SK-N-SH (cell line): ENCODE measurements at places on chromosomes 1 and 21. TPM values are rescaled to one million over a fixed set of nuclear protein-coding genes. Genes with fewer than 3 reads are reported as not detected.

DNA sequence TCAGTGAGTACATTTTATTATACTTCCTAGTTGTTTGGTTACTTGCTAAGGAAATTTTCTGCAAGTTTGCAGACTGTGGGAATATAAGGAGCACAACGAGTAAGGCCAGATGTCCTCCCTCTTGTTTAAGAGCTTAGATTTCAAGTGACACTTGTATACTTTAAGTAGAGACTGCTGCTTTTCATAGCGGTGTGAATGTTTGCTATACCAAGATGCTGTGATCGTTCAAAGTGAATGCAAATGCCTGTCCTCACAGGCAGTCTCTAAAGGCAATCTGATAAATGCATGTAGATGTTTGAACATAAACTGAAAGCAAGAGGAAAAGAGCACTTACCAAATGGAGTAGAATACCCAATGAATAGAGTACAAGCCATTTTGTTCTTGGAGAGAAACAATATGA is 226.4 kb downstream of the NRIP1 start:
- no peaks in the 10 kb centered on the region for H3K36me3 ChIP-seq
- no peak overlapping the region for H3K4me3 ChIP-seq
- no peak overlapping the region for H3K27ac ChIP-seq
- H3K27me3 ChIP-seq, result no peaks in the 10 kb centered on the region
- H3K4me1 ChIP-seq, result no peaks in the 10 kb centered on the region

- no peaks in the 10 kb centered on the region for H3K36me3 ChIP-seq
- H3K27me3 ChIP-seq, result no peaks in the 10 kb centered on the region
- H3K27ac ChIP-seq, result no peak overlapping the region
- H3K4me3 ChIP-seq, result no peak overlapping the region
- no peaks in the 10 kb centered on the region for H3K4me1 ChIP-seq
Measured at GRCh38 chr1:54461731-54462596, 55.8 kb upstream of the SSBP3 start.

- H3K27me3 ChIP-seq, result no peaks in the 10 kb centered on the region
- no peak overlapping the region for H3K4me3 ChIP-seq
- H3K27ac ChIP-seq, result no peak overlapping the region
- peaks cover 4% of the 10 kb centered on the region; the same call in 1 of the 2 replicates for H3K4me1 ChIP-seq
- peaks cover 90% of the 10 kb centered on the region for H3K36me3 ChIP-seq
- DNase-seq, result no peak
Measured at GRCh38 chr1:39328586-39329121, 124.2 kb downstream of the MACF1 start.

DNA sequence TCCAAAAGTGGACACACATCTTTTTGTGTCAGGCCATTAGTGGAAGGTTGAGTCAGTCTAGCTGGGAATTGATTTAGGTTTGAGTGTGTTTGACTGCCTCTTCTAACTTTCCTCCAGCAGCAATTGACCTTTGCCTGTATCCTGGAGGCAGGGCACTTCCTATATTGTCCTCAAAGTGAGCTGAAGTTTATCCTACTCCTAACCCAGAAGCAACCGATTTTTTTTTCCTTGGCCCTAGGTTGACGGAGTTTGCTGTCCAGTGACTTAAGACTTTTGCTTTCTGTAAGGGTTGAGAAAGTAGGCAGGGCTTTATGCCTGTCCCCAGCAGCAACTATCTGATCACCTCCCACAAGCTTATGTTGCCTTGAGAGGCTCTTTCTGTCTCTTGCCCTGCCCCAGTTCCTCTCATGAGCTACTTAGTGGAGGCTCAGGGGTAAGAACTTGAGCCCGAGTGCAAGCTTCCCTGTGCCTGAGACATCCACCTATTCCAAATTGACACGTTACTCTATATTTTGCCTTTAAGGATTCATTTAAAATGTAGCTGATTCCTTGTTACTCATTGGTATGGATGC is 30.9 kb downstream of the SLC35F3 start:
- H3K4me3 ChIP-seq, result no peak overlapping the region
- H3K27ac ChIP-seq, result no peak overlapping the region
- DNase-seq, result no peak
- no peaks in the 10 kb centered on the region for H3K27me3 ChIP-seq
- no peaks in the 10 kb centered on the region for H3K4me1 ChIP-seq
- H3K36me3 ChIP-seq, result no peaks in the 10 kb centered on the region

- no peaks in the 10 kb centered on the region for H3K36me3 ChIP-seq
- H3K27me3 ChIP-seq, result no peaks in the 10 kb centered on the region
- DNase-seq, result no peak
- no peak overlapping the region for H3K27ac ChIP-seq
Measured at GRCh38 chr1:116769561-116769977, 15.3 kb downstream of the CD2 start.

GRCh38 chr1:32178380-32179192 is 889 bp upstream of the TXLNA start:
- DNase-seq, result no peak
- peak overlapping the region; percentile 90; the same call in 1 of the 2 replicates for H3K27ac ChIP-seq
- peaks cover 17% of the 10 kb centered on the region; the same call in 1 of the 2 replicates for H3K4me1 ChIP-seq
- no peak overlapping the region for H3K4me3 ChIP-seq
- peaks cover 31% of the 10 kb centered on the region for H3K36me3 ChIP-seq

GRCh38 chr1:1577367-1578011 is 2.8 kb upstream of the SSU72 start:
- peaks cover 7% of the 10 kb centered on the region; the same call in 1 of the 2 replicates for H3K4me1 ChIP-seq
- peaks cover 5% of the 10 kb centered on the region for H3K36me3 ChIP-seq
- no peak overlapping the region for H3K27ac ChIP-seq
- H3K27me3 ChIP-seq, result peaks cover 5% of the 10 kb centered on the region; the same call in 1 of the 2 replicates
- H3K4me3 ChIP-seq, result no peak overlapping the region

- peak; percentile 72 for DNase-seq
- peaks cover 9% of the 10 kb centered on the region; the same call in 1 of the 2 replicates for H3K4me1 ChIP-seq
- peaks cover 46% of the 10 kb centered on the region for H3K27me3 ChIP-seq
- H3K27ac ChIP-seq, result no peak overlapping the region
- H3K4me3 ChIP-seq, result peak overlapping the region; percentile 51
- no peaks in the 10 kb centered on the region for H3K36me3 ChIP-seq
Measured at GRCh38 chr1:223363057-223363855, 720 bp downstream of the SUSD4 start.

- H3K4me3 ChIP-seq, result peak overlapping the region; percentile 37; the same call in 1 of the 2 replicates
- H3K4me1 ChIP-seq, result no peaks in the 10 kb centered on the region
- no peaks in the 10 kb centered on the region for H3K27me3 ChIP-seq
Measured at GRCh38 chr1:9490605-9491339, 48.5 kb upstream of the SLC25A33 start.

DNA sequence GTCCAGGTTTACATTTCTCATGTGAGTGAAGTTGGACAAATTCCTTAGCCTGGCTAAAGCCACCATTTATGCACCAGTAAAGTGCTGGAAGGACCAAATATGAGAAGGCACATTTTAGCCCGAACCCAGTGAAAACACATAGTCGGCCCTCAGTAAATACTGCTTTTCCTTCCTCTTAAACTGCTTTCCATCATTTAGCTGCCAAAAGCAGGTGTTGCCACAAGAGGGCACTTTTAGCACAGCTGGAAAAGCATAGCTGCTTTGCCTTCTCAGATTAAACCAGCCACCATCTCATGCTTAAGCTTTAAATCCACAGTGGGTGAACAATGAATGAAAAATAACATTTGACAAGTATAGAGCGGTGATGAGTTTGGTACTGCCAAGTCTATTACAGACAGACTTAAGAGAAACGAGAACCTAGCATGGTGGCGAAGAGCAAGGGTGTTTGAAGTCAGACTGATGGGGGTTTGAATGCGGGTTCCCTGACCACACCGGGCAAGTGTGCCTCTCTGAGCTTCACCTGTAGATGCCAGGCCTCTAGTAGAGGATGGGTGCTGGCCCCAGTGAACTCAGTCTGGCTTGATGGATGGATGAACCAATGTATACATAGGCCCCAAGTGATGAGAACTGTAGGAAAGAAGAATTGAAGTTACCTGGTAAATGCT is 57.8 kb downstream of the SLC35D1 start:
- peaks cover 10% of the 10 kb centered on the region for H3K36me3 ChIP-seq
- H3K27ac ChIP-seq, result no peak overlapping the region
- DNase-seq, result peak; percentile 48

- DNase-seq, result no peak
- no peaks in the 10 kb centered on the region for H3K27me3 ChIP-seq
- peaks cover 36% of the 10 kb centered on the region for H3K4me1 ChIP-seq
- H3K36me3 ChIP-seq, result peaks cover 3% of the 10 kb centered on the region
- peak overlapping the region; percentile 99 for H3K27ac ChIP-seq
Measured at GRCh38 chr1:244047621-244048255, 3.3 kb upstream of the ZBTB18 start.

DNA sequence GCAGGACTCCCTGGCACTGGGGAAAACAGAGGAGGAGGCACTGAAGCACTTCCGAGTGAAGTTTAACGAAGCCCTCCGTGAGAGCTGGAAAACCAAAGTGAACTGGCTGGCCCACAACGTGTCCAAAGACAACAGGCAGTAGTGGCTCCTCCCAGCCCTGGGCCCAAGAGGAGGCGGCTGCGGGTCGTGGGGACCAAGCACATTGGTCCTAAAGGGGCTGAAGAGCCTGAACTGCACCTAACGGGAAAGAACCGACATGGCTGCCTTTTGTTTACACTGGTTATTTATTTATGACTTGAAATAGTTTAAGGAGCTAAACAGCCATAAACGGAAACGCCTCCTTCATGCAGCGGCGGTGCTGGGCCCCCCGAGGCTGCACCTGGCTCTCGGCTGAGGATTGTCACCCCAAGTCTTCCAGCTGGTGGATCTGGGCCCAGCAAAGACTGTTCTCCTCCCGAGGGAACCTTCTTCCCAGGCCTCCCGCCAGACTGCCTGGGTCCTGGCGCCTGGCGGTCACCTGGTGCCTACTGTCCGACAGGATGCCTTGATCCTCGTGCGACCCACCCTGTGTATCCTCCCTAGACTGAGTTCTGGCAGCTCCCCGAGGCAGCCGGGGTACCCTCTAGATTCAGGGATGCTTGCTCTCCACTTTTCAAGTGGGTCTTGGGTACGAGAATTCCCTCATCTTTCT is 75.5 kb downstream of the PIK3CD start:
- no peak overlapping the region for H3K27ac ChIP-seq
- H3K4me1 ChIP-seq, result no peaks in the 10 kb centered on the region
- H3K4me3 ChIP-seq, result no peak overlapping the region
- DNase-seq, result no peak
- H3K27me3 ChIP-seq, result no peaks in the 10 kb centered on the region

- H3K27me3 ChIP-seq, result no peaks in the 10 kb centered on the region; the same call in 1 of the 2 replicates
- no peak for DNase-seq
- no peaks in the 10 kb centered on the region for H3K36me3 ChIP-seq
Measured at GRCh38 chr1:41277371-41277975, 35.4 kb upstream of the SCMH1 start.

DNA sequence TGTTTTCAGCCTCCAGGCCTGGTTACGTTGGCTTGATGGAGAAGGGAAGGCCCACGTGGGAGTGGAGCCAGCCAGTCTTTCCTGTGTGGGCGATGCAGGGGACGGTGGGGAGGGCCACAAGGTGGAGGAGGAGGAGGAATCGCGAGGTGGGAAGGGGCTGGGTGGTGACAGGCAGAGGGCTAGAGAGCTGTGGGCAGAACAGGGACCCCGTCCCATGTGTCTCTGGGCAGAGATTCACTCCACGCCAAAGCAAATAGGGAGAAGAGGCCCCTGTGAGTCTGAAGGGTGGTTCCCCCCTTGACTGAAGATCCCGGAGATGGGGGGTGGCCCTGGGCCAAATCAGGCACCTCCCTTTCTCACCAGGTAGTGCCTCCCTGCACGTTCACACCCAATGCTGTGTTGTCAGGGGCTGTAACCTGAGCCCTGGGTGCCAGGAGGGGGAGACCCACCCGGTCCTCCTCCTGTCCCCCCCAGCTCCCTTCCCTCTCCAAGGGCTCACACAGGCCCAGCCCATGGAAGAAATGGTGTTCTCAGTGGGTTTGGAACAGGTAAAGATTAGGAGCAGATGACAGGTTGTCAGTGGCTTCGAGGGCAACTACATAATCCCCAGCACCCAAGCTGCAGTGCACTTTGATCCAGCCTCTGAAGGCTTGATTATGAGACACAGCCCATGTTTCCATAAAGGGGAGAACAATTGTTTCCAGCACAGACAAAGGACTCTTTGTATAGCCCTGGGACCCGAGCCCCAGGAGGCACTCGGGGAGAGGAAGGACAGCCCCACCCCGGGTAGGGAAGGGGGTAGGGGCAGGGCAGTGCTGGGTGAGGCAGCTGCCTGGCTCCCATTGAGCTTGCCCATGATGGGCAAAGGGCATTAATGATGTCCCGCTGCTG is 37.7 kb upstream of the GPR37L1 start:
- H3K27me3 ChIP-seq, result no peaks in the 10 kb centered on the region; the same call in 1 of the 2 replicates
- no peak overlapping the region for H3K27ac ChIP-seq
- no peak overlapping the region for H3K4me3 ChIP-seq
- no peaks in the 10 kb centered on the region for H3K36me3 ChIP-seq
- H3K4me1 ChIP-seq, result peaks cover 5% of the 10 kb centered on the region; the same call in 1 of the 2 replicates
- no peak for DNase-seq

GRCh38 chr1:202248861-202249260 is 55.3 kb downstream of the LGR6 start:
- H3K36me3 ChIP-seq, result no peaks in the 10 kb centered on the region
- H3K27ac ChIP-seq, result no peak overlapping the region
- peaks cover 13% of the 10 kb centered on the region for H3K27me3 ChIP-seq
- DNase-seq, result no peak
- H3K4me1 ChIP-seq, result no peaks in the 10 kb centered on the region

DNA sequence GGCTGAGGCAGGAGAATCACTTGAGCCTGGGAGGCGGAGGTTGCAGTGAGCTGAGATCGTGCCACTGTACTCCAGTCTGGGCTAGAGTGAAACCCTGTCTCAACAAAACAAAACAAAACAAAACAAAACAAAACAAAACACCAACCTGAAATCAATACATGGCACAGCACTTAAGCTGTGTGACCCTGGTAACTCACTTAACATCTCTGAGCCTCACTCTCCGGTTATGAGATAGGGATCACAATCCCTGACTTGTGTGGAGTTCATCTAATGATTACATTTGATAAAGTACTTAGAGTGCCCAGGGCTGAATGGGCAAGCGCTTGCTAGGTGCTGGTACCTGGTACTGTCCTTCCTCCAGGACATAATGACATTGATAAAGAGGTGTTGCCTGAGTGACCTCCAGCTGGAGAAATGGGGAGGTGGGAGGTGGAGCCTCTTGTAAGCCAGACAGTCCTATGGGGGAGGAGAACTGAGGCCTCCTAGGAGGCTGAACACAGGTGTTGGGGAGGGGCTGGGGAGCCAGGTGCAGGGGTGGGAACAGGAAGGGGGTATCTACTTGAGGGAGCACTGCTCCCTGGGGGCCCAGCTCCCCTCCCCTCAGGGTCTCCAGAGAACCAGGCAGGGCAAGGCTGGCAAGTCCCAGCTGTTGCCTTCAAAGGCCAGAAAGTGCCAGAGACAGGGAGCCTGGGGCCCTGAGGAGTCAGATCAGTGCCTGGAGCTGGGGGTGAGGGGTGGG is 17.9 kb downstream of the FOXO6 start:
- no peak overlapping the region for H3K4me3 ChIP-seq
- no peak for DNase-seq
- no peak overlapping the region for H3K27ac ChIP-seq
- peaks cover 31% of the 10 kb centered on the region; the same call in 1 of the 2 replicates for H3K4me1 ChIP-seq
- no peaks in the 10 kb centered on the region for H3K27me3 ChIP-seq
- H3K36me3 ChIP-seq, result no peaks in the 10 kb centered on the region; the same call in 1 of the 2 replicates

Gene SDF4
- 182 and 265 TPM in 2 replicates for polyA plus RNA-seq

Gene SPRR2E
- not detected in 2 replicates for polyA plus RNA-seq

Gene SMG7
- polyA plus RNA-seq, result 19.8 and 26.0 TPM in 2 replicates

Gene REN
- polyA plus RNA-seq, result not detected in 2 replicates

Gene SH3D21
- 1.6 and 1.8 TPM in 2 replicates for polyA plus RNA-seq

Gene PEAR1
- polyA plus RNA-seq, result 1.2 and 1.7 TPM in 2 replicates

Gene LORICRIN
- polyA plus RNA-seq, result not detected in 2 replicates

Gene FNDC5
- 0.59 and 0.94 TPM in 2 replicates for polyA plus RNA-seq

Gene CACHD1
- 2.2 and 2.4 TPM in 2 replicates for polyA plus RNA-seq

Gene RNU1-3
- polyA plus RNA-seq, result not detected in 2 replicates
